ENCODE measurements at places on chromosomes 16 and 17.

DNA sequence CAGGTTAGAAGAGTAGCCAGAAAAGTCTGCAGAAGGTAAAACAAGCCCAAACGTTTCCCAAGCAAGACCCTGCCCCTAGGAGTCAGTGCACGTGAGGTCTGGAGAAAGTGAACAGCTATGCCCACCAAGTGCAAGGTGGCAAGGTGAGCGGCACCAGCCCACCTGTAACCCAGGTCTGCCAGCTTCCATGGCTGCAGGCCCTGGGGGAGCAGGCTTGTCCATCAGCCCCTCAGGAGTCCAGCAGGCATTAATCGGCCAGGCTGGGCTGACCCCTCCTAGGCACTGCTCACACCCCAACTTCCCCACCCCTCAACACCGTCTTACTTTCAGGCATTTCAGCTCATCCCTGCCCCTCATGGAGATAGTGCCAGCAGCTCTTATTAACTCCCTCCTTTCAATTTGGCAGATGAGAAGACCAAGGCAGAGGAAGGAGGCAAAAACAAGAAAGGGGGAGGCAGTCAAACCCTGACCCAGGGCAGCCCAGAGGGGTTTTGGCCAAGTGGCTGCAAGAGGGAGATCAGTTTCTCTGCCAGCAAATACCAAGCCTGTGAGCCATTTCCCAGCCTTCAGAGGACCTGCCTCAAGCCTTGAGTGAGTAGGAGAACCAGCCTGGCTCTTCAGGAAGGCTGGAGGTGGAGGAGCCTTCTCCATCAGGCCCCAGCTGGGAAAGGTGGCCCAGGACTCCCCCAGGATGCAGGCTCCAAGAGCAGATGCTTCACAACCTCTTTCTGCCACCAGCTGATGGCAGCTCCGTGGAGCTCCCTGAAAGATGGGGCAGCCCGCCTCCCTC is 14.7 kb downstream of the BEAN1 start:
- no peak for DNase-seq

GRCh38 chr16:19997734-19998133 is 76.0 kb downstream of the GPR139 start:
- no peak for DNase-seq

- DNase-seq, result no peak
Measured at GRCh38 chr16:84718-85406, 6.8 kb downstream of the MPG start.

DNA sequence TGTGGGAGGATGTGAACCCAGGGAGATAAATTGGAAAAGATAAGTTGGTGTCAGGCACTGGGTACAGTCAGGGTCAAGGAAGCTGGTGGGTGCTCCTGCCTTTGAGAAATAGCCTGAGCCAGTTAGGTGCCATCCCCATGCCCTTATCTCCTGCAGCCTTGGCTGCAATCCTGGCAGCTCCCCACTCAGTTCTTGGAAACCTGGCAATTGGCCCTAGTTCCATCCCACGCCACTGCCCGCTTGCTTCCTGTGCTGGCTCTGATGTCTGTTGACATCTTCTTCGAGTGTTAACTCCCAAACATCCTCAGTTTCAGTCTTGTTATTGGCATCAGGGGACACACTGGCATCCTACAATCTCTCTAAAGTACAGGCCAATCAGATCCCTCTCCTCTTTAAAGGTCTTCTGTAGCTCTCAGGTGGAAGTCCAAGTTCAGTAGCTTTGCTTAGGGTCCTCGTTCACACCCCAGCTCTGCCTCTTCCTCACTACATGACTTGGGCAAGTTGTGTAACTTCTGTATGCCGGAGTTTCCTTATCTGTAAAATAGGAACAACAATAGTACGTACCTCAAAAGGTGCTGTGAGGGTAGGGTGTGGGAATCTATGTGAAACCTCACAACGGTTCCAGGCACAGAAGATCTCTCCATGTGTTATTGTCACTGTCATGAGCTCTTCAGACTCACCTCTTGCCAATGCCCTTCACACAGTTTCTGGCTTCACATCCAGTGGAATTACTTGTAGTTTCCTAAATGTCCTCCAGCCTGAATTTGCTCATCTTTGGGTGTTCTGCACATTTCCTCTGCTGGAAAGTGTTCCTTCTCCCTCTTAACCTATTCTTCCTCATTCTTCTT is 13.5 kb upstream of the PRKAR1A start:
- no peak for DNase-seq

DNA sequence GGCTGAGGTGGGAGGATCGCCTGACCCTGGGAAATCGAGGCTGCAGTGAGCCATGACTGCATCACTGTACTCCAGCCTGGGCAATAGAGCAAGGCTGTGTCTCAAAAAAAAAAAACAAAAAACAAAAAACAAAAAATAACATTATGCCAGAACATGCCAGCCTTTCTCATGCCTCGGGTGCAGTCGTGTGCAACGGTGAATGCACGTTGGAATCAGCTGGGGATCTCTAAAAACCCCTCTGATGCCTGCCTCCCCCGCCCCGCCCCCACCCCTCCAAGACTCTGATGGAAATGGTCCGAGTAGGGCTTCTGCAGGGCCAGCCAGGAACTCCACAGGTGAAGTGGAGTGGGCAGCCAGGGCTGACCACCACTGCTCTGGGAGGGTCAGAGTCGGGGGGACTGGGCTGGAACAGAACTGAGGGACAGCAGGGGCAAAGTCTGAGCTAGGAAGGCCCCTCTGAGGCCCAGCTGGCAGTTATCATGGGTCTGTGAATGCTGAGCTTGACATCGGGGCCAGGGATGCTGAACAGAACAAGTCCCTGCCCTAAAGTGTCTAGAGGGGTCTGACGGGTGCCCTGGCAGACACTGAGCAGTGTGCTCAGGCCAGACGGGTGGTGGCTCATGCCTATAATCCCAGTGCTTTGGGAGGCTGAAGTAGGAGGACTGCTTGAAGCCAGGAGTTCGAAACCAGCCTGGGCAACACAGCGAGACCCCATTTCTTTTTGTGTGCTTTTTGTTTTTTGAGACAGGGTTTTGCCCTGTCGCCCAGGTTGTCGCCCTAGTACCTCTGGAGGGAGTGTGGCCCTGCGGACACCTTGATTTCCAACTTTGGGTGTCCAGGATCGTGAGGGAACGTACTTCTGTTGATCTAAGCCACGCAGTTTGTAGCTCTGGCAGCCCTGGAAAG is 193.4 kb upstream of the GSE1 start:
- DNase-seq, result no peak

GRCh38 chr17:48134912-48135480 is 27.4 kb downstream of the SNX11 start:
- no peak for DNase-seq

- DNase-seq, result no peak
Measured at GRCh38 chr17:588519-588918, 126.1 kb downstream of the VPS53 start.

- DNase-seq, result no peak
Measured at GRCh38 chr17:50480854-50481490, 2.3 kb downstream of the RSAD1 start.

DNA sequence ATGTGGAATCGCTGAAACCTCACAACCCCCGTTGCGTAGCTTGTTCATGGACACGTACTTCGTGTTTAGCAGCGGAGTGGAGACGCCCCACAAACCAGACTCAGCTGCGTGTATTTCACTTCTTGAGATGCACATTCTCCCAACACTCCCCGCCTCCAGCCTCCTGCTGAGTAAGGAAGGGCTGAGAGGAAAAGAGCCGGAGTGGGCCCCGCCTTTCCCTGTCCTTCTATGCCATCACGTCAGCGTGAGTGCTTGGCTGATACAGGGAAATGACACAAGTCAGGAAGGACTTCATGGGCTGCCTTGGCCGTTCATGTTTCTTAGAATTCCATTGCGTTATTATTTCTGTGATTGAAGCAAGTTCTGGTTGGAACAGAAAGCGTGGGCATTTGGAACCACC is 68.6 kb upstream of the CBX4 start:
- peak; percentile 52 for DNase-seq
